ENCODE measurements at places on chromosomes 5 and 9.

DNA sequence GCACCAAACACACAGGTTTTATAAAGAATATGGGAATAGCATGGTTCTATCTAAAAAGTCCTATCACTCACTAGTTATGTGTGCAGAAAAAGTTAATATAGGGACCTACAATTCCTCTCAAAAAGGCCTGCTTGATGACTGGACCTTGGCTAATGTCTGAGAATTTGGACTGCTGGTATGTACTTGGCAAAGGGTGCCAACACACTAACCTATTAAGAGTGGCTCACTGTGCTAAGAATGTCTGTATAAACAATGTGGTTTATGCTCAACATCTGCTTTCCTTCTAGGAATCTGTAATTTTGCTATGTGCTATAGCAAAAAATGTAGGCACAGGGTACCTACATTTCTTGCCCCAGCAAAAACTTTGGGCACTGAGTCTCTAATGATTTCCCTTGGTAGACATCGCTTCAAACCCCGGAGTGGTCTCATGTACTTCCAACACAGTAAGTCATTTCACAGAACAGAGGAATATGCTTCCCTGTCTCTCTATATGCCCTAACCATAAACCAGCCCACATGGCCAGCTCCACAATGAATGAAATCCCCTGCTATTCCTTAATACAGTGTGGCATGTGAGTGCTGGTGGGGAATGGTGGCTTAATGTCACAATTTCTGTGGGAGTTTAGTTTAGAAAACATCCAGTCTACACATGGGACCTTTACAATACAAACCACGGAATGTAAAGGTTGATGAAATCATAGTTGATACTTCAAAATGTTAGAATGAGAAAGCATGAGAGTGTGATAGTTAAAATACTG, 101.7 kb downstream of the UBAP2 start:
- no peak for DNase-seq

DNA sequence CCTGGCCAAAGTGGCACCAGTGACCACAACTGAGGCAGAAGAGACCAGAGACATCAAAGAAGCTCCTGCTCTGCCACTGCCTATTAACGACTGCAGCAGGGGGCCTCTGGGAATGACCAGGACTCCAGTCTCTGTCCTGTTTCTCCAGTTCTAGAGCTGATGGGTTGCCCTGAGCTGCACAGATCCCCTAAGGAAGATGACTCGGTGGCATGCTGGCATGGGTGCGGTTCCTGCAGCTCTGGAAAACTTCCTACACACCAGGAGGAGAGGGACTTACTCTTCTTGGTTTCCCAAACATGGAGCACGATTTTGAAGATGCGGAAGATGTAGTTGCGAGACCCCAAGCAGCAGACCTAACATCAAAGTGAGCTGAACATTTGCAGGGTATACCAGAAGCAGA, 2.7 kb downstream of the SLIT3 start:
- DNase-seq = no peak

DNA sequence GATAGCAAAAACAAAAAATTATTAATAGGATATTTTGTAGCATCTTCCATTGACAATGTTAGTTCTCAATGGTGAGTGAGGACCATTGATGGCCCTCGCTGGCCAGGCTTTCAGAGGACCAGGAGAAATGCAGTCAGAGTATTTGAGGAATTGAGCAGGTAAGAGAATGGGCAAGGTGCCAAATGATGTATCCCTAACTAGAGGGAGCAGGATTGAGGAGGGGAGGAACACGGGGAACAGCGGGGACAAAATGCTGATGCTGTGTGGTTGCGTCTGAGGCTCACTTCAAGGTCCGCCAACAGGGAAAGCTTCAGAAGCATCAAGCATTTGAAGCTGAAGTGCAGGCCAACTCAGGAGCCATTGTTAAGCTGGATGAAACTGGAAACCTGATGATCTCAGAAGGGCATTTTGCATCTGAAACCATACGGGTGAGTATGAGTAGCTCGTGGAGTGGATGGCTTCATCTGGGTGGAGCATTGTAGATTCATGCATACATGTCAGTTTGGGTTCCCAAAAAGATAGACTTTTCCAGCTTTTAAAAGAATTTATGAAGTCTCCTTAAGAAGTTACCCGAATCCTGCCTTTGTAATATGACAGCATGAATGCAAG, 16.2 kb downstream of the SPTAN1 start:
- DNase-seq = no peak

GRCh38 chr9:99479929-99480328, 257.8 kb downstream of the SEC61B start:
- no peak for DNase-seq

DNA sequence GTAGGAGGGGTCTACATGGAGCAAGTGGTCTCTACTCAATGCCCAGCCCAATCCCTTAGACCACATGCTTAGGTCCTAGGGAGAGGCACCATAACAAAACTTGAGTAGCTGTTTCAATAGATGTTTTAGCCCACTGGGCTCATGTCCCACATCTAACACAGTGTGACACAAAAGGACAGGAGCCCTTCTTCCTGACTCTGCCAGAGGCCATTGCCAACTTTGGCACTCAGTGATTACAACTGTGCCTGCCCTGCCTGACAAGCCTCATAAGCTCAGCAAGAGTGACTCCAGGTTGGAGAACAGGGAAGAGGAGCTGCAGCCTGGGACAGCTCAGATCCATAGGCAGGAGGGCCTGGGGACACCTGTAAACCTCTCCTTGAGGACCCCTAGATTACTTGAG, 230.8 kb downstream of the ENC1 start:
- DNase-seq = no peak

GRCh38 chr9:86795823-86796553, 151.3 kb downstream of the GAS1 start:
- no peak for DNase-seq

- DNase-seq = peak; percentile 82
Measured at GRCh38 chr9:129889941-129890717, 54.9 kb downstream of the USP20 start.

- DNase-seq = no peak
Measured at GRCh38 chr9:99286536-99286935, 64.5 kb downstream of the SEC61B start.

DNA sequence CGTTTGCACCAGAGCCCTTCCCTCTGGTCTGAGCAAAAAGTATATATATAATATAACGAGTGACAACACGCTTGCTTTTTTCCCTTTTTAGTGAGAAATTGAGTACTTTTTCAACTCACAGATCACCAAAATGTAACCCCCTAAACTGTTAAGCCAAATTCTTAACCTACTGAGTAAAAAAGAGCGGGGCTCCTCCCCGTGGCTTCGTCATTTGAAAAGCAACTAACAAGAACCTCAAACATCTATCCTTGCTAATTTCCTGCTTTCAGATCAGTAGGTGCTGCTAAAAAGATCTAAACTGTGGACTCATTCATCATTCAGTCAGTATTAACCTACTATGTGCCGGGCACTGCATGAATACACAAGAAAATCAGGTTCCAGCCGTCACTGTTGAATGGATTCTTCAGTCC, 1.0 kb upstream of the PTBP3 start:
- DNase-seq = peak; percentile 59

DNA sequence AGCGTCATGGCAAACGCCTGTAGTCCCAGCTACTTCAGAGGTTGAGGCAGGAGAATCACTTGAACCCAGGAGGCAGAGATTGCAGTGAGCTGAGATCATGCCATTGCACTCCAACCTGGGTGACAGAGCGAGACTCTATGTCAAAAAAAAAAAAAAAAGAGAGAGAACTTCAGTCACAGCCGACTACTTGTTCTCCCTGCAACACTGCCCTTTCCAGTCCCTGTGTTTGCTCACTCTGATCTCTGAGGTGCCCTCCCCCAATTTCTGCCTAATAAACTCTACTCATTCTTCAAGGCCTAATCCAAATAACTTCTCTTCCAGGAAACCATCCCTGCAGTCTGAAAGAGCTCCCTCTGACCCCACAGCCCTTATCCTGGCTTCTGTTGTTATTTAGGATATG, 28.1 kb downstream of the GFRA3 start:
- DNase-seq = no peak
